ENCODE measurements at places on chromosomes 2 and 18. TPM values are rescaled to one million over a fixed set of nuclear protein-coding genes. Genes with fewer than 3 reads are reported as not detected.

- no peak for DNase-seq
Measured at GRCh38 chr2:207162316-207162715, 3.4 kb downstream of the KLF7 start.

The GKN2 gene
- total RNA-seq, result 77.2 TPM

The ZBTB7C gene
- total RNA-seq, result 17.7 TPM

The RPS27A gene
- 706 TPM for total RNA-seq

The ANKRD30B gene
- total RNA-seq, result not detected

DNA sequence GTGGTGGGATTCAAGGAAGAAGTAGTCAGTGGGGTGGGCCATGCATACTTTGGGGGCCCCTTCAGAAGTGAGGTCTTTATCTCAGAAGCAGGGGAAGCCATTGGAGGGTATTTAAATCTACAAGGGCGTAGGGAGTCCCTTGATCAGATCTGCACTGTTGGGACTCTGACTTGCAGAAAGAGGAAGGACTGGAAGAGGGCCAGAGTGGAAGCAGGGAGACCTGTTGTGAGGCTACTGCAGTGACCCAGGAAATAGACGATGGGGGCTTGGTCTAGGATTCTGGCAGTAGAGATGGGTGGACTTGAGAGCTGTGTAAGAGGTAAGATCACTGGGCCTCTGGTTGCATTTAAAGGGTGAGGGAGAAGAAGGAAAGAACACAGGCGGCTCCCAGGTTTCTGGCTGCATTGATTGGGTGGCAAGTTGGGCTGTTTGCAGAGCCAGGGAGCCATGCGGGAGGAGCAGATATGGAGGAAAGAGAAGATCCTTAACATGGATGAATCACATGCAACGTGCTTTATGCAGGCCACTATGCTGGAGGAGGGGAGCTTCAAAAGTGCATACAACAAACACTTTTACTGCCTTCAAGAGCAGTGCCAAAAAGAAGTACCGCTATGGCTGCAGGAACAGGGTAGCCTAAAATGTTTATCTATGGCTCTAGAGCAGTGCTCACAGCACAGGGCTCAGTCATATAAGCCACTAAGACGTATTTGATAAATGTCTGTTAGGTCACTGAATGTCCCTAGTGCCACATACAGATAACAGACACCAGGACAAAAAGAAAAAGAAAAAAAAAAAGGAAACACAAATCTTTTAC lies 2.3 kb downstream of the SFXN5 start:
- DNase-seq, result no peak

The CYP20A1 gene
- total RNA-seq, result 35.0 TPM

The PAIP2B gene
- total RNA-seq, result 6.3 TPM

The SLC9A2 gene
- 0.58 TPM for total RNA-seq

DNA sequence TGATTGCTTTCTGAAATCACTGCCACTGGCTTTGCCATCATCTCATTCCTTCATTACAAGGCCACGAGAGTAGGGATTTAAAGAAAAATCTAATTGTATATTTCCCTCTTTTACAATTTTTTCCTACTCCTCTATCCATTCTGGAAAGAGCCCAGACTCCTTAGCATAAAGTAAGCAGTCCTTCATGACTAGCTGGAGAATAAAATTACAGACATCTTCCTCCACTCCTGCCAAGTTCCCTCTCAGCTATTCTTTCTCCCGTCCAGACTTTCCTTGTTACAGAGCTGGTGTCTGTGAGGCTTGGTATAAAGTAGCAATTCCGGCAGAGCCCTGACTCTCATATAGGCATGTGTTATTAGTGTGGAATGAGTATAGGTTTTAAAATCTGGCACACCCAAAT lies 806.8 kb downstream of the PLCL1 start:
- no peak for DNase-seq

The RNF181 gene
- 85.9 TPM for total RNA-seq
